ENCODE measurements at places on chromosomes 7 and 10. TPM values are rescaled to one million over a fixed set of nuclear protein-coding genes. Genes with fewer than 3 reads are reported as not detected.

The ARF5 gene
- total RNA-seq: 159 TPM

The CDC14C gene
- not detected for total RNA-seq

The WAC gene
- total RNA-seq: 112 TPM

The LMOD2 gene
- not detected for total RNA-seq

The SAP25 gene
- total RNA-seq: 1.1 TPM

The SLC39A12 gene
- total RNA-seq: 0.56 TPM

The GHRHR gene
- not detected for total RNA-seq

The CNTNAP2 gene
- 0.38 TPM for total RNA-seq

The PWWP2B gene
- total RNA-seq: 24.4 TPM

The ATG9B gene
- total RNA-seq: 0.46 TPM

The PALD1 gene
- total RNA-seq: 3.3 TPM

The TMEM229A gene
- total RNA-seq: not detected

The TRPV5 gene
- not detected for total RNA-seq

The PLAC9 gene
- 116 TPM for total RNA-seq

The HHEX gene
- 9.8 TPM for total RNA-seq

The MSS51 gene
- 1.6 TPM for total RNA-seq

The AGR2 gene
- not detected for total RNA-seq

The TRIM50 gene
- not detected for total RNA-seq

The CCL24 gene
- total RNA-seq: 2.5 TPM

The RARRES2 gene
- total RNA-seq: 93.9 TPM
